Hematopoietic multipotent progenitor cell treated with erythropoietin and hydrocortisone succinate and interleukin-3 and kit ligand, for 6 days (in vitro differentiated cells): ENCODE measurements at places on chromosomes 3 and 15.
A peak's percentile ranks its signal among the peaks of the same experiment; 100 is the strongest.

DNA sequence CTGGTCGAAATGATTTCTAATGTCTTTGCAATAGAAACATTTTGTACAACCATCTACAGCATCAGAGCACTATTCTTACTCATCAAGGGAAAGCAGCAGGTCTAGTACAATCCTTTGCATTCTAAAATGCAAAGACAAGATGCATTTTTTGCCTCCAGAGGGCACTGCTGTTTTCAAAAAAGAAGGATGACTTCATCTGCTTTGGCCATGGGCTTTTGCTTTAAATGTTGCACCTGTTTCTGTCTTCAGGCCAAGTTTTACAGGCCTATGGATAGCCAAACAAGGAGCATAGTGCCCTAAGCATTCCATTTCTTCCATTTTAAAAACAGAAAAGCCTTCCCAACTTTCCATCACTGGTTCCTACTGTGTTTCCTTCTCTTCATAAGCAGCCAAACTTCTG, 3.4 kb downstream of the PARP9 start:
- DNase-seq: peak; percentile 81

DNA sequence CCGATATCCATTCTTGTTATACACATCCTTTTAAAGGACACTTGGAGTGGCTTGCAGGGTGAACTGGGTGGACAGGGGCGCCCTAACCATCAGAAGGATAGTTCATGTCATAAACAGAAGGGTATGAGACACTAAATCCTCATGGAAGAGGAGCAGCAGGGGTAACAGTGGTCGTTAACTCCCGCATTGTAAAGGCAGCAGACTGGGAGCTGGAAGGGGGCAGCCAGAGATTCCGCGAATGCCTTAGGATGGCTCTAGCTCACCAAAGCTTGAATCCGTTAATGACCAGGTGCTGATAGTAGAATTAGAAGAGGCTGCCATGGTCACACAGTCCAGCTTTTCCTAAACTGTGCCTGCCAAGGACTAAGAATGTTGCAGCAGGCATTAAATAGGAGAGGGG, 85.2 kb upstream of the ANKRD34C start:
- DNase-seq: no peak

DNA sequence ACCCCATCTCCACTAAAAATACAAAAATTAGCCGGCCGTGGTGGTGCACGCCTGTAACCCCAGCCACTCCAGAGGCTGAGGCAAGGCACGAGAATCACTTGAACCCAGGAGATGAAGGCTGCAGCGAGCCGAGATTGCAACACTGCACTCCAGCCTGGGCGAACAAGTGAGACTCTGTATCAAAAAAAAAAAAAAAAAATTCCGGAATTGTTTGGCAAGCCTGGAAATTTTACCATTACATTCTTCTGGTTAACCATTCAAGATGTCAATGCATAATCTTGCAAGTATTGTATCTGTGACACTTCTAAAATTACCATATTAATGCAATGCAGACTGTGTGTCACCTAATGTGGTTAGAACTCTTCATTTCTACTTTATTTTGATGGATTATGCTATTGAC, 67.0 kb downstream of the CSNK1G1 start:
- DNase-seq: no peak

GRCh38 chr15:53416219-53416940, 343.1 kb downstream of the WDR72 start:
- no peak for DNase-seq

- DNase-seq: no peak
These were observed 246.5 kb upstream of the LRRN1 start for GRCh38 chr3:3552761-3553160.
